Activated T-helper 1 cell treated with anti-CD3 and anti-CD28 coated beads, Interleukin-12 subunit alpha, Interleukin-12 subunit beta, Interleukin-2, Interleukin-4 antibody, amounts not matched to agents 30 ng/mL and 10 ng/mL and 1 ng/mL, durations not matched to agents 14 hours and 24 hours and 36 hours (primary cell): ENCODE measurements at places on chromosomes 1 and 21. TPM values are rescaled to one million over a fixed set of nuclear protein-coding genes. Genes with fewer than 3 reads are reported as not detected.

Gene TMPRSS3
- total RNA-seq: 33.7 and 41.3 TPM in 2 replicates

Gene SIM2
- 0.24 and 0.47 TPM in 2 replicates for total RNA-seq

Gene NBPF20
- 1.2 TPM in 2 replicates for total RNA-seq

Gene RNU1-1
- total RNA-seq: 2,178 and 3,041 TPM in 2 replicates

Gene AGT
- total RNA-seq: not detected in 2 replicates

Gene FAM163A
- not detected in 2 replicates for total RNA-seq

Gene ZNF695
- 0.27 and 0.57 TPM in 2 replicates for total RNA-seq

Gene MTHFR
- 18.1 and 21.4 TPM in 2 replicates for total RNA-seq

Gene PDC
- total RNA-seq: not detected in 2 replicates

Gene PRKCZ
- total RNA-seq: 4.1 TPM in 2 replicates

Gene CYP4B1
- not detected in 2 replicates for total RNA-seq

Gene CYP4A22
- total RNA-seq: not detected in 2 replicates

Gene S100A16
- total RNA-seq: not detected in 2 replicates

Gene C1orf94
- not detected in 2 replicates for total RNA-seq

Gene SLC9C2
- not detected in 2 replicates for total RNA-seq

Gene IFI44
- 26.9 and 28.1 TPM in 2 replicates for total RNA-seq

Gene EVA1B
- total RNA-seq: 10.6 and 10.9 TPM in 2 replicates

Gene NOTCH2NLA
- 35.7 and 36.4 TPM in 2 replicates for total RNA-seq

Gene OR2L8
- total RNA-seq: 0.21 TPM in 1 of 2 replicates, not detected in the other

Gene CNST
- 27.0 and 30.8 TPM in 2 replicates for total RNA-seq

Gene OPN3
- 9.5 and 11.1 TPM in 2 replicates for total RNA-seq

Gene HAO2
- total RNA-seq: not detected in 2 replicates

Gene PLA2G5
- total RNA-seq: not detected in 2 replicates

Gene AMIGO1
- total RNA-seq: 1.2 TPM in 2 replicates

Gene IFNLR1
- total RNA-seq: 2.2 and 3.1 TPM in 2 replicates

Gene SLC5A9
- total RNA-seq: not detected in 2 replicates

Gene FGGY
- total RNA-seq: 7.1 and 8.2 TPM in 2 replicates

Gene DNASE2B
- not detected in 2 replicates for total RNA-seq

Gene HSD11B1
- total RNA-seq: 15.9 and 17.9 TPM in 2 replicates

Gene ADAM30
- not detected in 2 replicates for total RNA-seq

Gene TTC4
- 43.7 TPM in 2 replicates for total RNA-seq

Gene FAAH
- 4.4 and 5.0 TPM in 2 replicates for total RNA-seq

Gene TNFRSF1B
- 211 and 213 TPM in 2 replicates for total RNA-seq

Gene MFAP2
- not detected in 2 replicates for total RNA-seq

Gene C1orf185
- total RNA-seq: not detected in 2 replicates

Gene IRF2BP2
- 243 TPM in 2 replicates for total RNA-seq

Gene RHBDL2
- total RNA-seq: not detected in 2 replicates

Gene WNT9A
- not detected in 2 replicates for total RNA-seq

Gene KIF21B
- 50.4 and 52.0 TPM in 2 replicates for total RNA-seq

Gene CFAP74
- total RNA-seq: not detected in 2 replicates

Gene CD1E
- total RNA-seq: not detected in 2 replicates

Gene RYR2
- total RNA-seq: not detected in 2 replicates

Gene IL19
- not detected in 2 replicates for total RNA-seq

Gene MCOLN3
- 1.3 and 1.7 TPM in 2 replicates for total RNA-seq

Gene FAM151A
- not detected in 2 replicates for total RNA-seq

Gene KRTAP13-2
- total RNA-seq: not detected in 2 replicates

Gene NUDT4B
- total RNA-seq: 0.66 and 1.2 TPM in 2 replicates

Gene DNAJC28
- total RNA-seq: 0.12 and 0.18 TPM in 2 replicates

Gene SH2D1B
- total RNA-seq: 0.10 TPM in 1 of 2 replicates, not detected in the other

Gene SERTAD4
- not detected in 2 replicates for total RNA-seq

Gene FBXO2
- total RNA-seq: 0.60 and 0.93 TPM in 2 replicates

Gene CDC14A
- 11.2 and 11.8 TPM in 2 replicates for total RNA-seq

Gene FRRS1
- 0.07 and 0.62 TPM in 2 replicates for total RNA-seq

Gene STPG1
- total RNA-seq: 4.1 and 5.1 TPM in 2 replicates

Gene S100A12
- not detected in 2 replicates for total RNA-seq

Gene OR2AK2
- not detected in 2 replicates for total RNA-seq

Gene INTS11
- total RNA-seq: 144 and 147 TPM in 2 replicates

Gene ALDH4A1
- 3.9 and 4.4 TPM in 2 replicates for total RNA-seq

Gene WNT4
- not detected in 2 replicates for total RNA-seq
